ENCODE measurements at places on chromosomes 3 and 15. TPM values are rescaled to one million over a fixed set of nuclear protein-coding genes. Genes with fewer than 3 reads are reported as not detected.

The KNL1 gene
- total RNA-seq = 14.2 TPM

The CADPS gene
- total RNA-seq = not detected

The CADM2 gene
- total RNA-seq = not detected

The GHSR gene
- total RNA-seq = not detected

The ASB14 gene
- not detected for total RNA-seq

The MESP2 gene
- not detected for total RNA-seq

The GLCE gene
- 45.3 TPM for total RNA-seq

The REC114 gene
- not detected for total RNA-seq

The CLSTN2 gene
- total RNA-seq = 0.13 TPM

- peak; percentile 69 for DNase-seq
These were observed at the start of gene TMEM62 for GRCh38 chr15:43133430-43134156. TSS of gene TMEM62 (plus strand) at chr15:43133586. CDS start at chr15:43133803, 217 bp downstream.

DNA sequence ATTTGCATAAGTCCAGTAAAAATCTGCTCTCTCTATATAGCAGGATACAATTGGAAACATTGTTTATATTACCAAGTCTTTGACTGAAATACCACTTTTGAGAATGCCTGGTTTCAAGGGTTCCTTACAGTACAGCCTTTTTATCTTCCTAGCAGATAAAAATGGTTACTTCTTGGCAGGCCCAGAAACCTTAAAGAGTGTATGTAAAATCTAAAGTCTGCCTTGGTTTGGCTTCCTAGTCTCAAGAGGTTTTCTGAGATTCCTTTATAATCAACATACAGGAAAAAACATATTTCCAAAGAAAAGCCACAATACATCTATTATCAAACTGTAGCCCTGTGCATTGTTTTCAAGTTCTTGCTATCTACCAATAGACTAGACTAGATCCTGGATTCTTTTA, 84.6 kb downstream of the PLSCR2 start:
- no peak for DNase-seq

- DNase-seq = no peak
These were observed 48.2 kb downstream of the TBL1XR1 start for GRCh38 chr3:177149106-177149505.

- DNase-seq = no peak
These were observed 44.3 kb upstream of the CHRNB4 start for GRCh38 chr15:78685159-78685921.

GRCh38 chr15:30985081-30985531, 6.3 kb downstream of the MTMR10 start:
- no peak for DNase-seq

GRCh38 chr3:27840807-27841594, 118.9 kb upstream of the EOMES start:
- DNase-seq = no peak

GRCh38 chr15:68672251-68672650, 93.5 kb downstream of the CORO2B start:
- no peak for DNase-seq

DNA sequence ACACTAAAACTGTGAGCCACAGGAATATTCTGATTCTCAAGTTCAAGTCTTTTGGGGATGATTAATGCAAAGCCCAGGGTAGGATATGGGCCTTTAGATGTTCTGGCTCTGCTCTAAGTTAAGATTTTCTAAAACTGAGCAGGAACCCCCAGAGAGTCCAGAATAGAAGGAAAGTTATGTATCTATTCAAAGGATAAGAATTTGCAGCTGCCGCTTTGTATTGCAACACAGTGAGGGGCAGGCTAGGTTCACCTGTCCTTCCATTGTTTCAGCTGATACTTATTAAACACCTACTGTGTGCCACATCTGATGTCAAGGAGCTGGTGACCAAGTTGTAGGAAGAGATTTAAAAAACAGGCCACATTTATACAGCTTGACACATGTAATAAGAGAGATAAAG, 290.4 kb downstream of the MAGI1 start:
- DNase-seq = no peak

DNA sequence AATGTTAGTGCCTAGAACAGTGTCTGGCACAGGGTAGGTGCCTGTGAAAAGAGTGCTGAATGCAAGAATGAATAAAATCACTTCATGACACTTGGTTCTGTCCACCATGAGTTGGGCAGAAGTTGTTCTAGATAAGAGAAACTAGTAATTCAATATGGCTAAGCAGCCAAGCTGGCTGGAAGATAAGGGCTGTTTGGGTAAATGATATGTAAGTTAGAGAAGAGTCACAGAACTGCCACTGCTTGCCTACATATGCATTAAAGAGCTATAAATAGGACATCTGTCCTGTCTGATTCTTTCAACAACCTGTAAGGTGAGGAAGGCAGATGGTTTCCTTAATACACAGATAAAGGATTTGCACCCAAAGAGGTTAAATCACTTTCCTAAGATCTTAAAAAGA, 13.1 kb downstream of the MTMR10 start:
- DNase-seq = no peak

DNA sequence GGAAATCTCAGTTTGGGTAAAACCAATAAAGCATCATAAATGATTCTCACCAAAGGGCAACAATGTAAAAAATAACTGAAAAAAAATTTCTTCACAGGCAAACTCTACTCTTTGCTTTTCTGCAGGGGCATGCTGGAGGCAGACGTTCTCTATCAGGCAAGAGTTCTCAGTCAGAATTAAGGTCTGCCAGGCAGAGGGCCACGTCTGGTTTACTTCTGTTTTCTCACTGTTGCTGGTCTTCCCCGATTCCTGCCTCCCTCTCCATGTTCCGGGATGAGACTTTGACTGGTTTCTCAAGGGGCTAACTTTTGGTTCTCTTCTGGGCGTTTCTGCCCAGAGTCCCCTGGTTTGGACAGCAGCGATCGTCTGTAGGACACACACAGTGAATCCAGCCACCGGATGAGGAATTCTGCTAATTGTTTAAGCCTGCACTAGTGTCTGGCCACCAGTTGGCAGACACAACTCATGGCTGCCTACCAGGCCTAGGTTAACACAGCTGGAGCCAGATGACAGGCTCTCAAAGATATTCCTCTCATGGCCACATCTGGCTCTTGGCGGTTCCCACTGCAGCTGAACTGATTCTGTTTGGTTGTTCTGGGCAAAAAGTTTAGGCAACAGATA, 273.1 kb downstream of the FOXP1 start:
- DNase-seq = peak; percentile 60

DNA sequence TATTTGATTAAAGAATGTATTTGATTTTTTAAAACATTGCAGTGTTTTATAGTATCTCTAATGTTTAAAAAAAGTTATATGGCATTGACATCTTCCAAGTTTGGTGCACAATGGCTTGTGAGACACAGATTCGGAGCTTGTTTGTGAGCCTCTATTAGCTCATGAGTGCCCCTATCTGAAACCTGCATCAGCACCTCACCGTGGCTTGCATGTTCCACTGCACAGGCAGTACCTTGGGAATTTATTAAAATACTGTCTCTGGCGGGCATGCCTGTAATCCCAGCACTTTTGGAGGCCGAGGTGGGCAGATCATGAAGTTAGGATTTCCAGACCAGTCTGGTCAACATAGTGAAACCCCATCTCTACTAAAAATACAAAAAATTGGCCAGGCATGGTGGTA, 6.8 kb upstream of the RTP2 start:
- DNase-seq = no peak

GRCh38 chr3:12409684-12410596, 74.3 kb upstream of the TSEN2 start:
- no peak for DNase-seq

DNA sequence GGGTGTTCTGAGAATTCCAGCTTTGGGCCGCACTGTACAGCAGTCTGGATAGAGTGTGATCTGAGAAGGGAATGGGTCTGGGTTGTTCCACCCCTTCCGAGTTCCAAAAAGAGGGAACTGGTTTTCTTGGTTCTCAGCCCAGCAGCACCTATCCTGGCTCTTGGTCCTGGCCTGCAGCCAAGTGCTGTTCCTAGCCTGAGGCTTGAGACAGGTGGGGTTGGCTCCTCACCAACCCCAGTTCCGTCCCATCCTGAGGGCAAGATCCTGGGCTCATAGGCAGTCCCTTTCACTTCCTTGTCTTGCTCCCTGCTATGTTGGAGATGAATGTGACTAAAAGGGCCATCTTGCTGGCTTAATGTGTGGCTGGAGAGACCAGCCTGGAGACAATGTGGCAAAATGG, 15.2 kb downstream of the IVD start:
- no peak for DNase-seq

DNA sequence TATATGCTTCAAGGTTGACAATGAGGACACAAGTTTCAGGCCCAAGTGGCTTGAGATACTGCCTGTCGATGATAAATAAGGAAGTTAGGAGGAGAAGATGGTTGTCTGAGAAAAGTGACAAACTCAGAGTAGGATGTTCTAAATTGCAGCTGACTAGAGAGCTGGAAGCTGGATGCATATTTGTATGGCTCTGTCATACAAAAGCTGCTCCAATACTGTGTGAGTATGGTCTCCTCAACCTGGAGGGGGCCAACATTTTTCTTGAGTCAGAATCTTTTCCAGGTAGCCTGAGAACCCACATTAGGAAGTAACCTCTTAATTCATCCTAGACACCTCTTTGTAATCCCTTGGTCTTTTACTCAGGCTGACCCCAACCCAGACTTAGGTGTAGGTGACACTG, 28.4 kb upstream of the TPRG1 start:
- DNase-seq = no peak

DNA sequence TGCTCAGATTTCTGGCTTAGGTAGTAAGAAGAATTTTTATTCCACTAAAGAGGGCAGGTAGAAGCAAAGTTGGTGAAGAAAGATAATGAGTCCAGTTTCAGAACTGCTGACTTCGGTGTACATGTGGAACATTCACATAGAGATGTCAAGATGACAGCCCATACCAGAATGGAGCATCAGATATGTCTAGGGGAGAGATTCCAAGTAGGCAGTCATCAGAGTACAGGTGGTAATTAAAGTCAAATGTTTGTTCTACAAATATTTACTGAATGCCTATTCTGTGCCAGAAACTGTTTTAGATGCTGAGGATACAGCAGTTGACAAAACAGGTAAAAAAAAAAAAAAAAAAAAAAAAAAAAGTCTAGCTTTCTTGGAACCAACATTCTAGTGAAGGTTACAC, 81.9 kb downstream of the FGF12 start:
- no peak for DNase-seq

DNA sequence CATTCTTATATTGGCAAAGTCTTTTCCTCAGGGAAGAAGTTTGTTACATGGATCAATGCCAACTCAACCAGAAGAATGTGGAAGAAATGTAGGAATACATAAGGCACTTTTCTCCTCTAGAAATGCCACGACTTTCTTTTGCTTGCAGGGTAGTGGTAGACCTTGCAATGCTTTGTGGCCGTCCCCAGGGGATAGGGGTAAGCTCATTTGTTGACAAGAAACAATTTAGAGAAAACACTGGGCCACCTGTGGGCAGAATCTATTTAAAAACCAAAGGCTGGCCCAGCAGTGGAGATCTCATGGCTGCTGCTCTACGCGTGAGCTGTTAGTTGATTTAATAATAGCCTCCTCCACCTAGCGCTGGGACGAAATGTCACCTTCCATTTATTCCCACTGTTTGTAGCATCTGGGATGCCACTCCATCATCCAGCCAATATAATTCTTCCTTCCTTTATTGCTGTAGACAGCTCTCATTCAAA, 64.6 kb upstream of the PFN2 start:
- no peak for DNase-seq

- DNase-seq = no peak
These were observed 69.2 kb upstream of the ICE2 start for GRCh38 chr15:60548101-60548500.

DNA sequence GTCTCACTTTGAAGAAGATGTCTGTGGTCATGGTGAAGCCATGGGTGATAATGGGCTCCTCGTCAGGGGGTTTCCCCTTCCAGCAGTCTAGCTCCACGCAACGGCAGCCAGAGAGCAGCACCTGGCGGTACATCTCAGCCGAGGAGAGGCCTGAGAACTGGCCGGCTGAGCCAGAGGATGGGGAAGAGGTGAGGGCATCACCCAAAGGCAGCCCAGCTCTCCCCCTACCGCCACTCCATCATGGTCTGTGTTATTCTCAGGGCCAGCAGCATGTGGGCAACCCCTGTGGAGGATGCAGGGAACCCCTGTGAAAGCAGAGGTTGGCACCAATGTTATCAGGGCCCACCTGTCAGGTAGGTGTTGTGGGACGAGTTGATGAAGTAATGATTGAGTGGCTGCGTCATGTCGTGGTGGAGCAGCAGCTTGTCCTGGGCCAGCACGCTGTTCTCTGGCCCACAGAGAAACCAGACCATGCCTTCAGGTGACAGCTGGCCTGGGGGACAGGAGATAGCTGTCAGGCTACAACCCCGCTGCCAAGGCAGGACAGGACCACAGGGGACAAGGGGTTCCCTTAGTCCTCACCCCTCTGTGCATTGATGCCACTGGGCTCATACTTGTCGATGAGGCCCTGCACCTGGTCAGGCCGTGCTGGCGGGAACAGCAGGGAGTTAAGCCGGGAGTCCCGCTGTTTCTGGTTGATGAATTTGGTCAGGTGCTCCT, 9.4 kb downstream of the PLCB2 start:
- DNase-seq = no peak

DNA sequence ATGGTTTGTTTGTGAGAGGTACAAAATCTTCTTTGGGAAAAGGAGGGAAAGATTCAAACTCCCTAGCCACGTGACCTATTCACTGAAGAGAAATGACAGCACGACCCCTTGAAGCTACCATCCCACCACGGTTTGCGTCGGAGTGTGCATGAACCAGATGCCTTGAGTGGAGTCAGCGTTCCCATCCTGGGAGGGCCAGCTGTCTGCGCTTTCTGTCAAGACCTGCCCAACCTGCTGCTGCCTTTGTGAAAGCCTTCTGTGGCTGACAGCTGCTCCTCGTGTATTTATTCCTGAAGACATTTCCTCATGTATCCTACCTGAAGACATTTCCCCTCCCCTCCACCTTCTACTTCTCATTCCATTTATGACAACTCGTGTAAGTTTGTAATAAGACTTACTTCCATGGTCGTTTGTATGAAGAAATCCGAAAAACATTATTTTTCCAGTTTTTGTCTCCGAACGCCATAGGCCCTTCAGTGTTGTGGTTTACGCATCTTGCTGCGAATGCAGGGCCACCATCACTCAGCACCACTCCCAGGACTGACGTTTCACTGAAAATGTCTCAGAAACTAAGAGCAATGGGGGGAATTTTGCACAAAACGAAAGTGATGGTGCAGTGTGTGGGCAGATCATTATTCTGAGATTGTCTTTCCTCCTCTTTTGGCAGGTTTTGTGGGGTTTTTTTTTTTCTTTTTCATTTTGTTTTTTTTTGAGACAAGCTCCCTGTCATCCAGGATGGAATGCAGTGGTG, 18.9 kb downstream of the EBLN2 start:
- no peak for DNase-seq

GRCh38 chr3:192858849-192859585, 58.6 kb downstream of the MB21D2 start:
- DNase-seq = peak; percentile 41

- DNase-seq = peak; percentile 15
These were observed 20.9 kb downstream of the RAB5A start for GRCh38 chr3:19967812-19968211.

GRCh38 chr3:128174675-128175590, 21.7 kb downstream of the EEFSEC start:
- DNase-seq = no peak

GRCh38 chr3:101066711-101067129, 73.5 kb upstream of the ABI3BP start:
- peak; percentile 40 for DNase-seq

- no peak for DNase-seq
These were observed 54.5 kb upstream of the TGFBR2 start for GRCh38 chr3:30551927-30552326.

All from dermis microvascular lymphatic vessel endothelial cell (primary cell).